ENCODE measurements at places on chromosomes 11 and 22.

DNA sequence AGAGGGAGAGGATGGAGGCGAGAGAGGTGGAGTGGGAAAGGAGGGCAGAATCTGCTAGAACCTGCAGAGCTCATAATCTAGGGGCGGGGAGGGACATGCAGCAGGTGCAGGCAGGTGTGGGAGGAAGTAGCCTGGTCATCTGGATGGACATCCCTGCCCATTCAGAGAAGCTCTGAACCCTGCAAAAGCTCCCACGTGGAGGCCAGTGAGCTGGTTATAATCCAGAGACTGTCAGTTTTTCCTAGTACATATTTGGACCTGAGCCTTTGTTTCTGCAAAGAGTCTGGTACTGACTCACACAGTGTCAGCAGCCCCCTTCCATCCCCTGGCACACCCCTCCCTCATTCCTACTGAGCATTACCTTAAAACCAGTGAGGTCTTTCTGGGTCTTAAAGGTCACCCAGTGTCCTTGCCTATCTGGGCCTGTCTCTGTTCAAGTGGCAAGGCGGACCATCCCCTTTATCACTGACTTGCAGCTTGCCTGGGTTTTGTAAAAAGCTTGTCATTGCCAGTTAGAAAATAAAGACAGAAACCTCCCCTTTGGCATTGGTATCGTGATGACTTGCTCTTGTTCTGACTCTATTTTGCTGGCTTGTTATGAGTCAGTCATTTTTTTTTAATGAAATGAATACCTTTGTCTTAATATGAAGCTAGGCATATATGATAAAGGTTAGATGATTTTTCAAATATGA lies 26.1 kb downstream of the PTPRJ start:
- DNase-seq: no peak

DNA sequence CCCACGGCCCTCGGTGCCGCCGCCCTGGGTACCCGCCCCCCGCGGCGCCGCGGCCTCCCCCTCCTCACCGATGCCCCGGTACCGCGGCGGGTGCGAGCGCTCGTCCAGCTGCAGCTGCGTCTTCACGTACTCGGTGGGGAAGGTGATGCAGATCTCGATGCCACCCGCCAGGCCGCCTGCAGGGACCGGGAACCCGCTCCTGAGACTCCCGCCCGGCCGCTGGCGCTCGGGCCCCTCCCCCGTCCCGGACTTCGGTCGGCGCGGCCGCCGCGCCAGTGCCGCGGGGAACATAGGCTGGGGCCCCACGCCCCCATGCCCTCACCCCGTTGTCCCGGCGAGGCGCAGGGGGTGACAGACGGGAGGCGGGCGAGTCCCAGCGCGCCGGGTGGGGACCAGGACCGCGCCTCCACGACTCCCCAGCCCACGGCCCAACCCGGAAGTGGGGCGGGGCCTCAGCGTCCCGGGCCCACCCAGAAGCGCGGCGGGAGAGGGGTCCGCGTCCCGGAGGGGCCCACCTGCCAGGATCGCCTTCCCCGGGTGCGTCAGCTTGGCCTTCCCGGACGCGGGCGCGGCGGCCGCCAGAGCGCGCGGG lies 375 bp downstream of the SLC25A1 start:
- peak; percentile 67 for DNase-seq

GRCh38 chr11:61760946-61761345 lies 8.5 kb downstream of the MYRF start:
- DNase-seq: no peak

- DNase-seq: no peak
Measured at GRCh38 chr22:26887916-26888315, 230.5 kb downstream of the MIAT start.

GRCh38 chr11:46363031-46363407 lies 15.8 kb downstream of the DGKZ start:
- DNase-seq: no peak

DNA sequence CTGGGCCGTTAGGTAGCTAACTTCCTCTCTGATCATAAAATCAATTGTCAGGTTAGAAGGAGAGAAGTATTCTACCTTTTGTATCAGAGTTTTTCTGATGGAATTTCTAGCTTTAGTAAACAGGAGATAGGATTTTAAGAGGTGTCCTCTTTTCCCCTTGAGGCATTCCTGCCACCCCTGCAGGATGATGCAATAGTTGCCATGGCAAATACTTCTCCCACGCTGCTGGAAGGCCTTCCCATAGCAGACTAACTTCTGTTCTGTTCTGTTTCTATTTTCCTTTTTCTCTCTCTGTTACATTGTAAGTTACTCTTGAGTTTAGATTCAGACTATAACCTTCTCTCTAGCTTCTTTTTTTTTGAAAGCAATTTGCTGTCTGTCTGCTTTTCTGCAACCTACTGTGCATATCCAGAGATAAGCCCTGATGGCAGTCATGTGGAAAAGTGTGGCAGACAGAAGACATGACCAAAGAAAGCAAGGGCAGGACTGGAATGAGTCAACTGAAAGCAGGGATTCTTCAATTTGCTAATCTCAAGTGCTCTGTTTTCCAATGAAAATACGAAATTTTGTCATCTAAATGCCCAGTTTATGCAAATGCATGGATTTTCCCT lies 679.1 kb downstream of the DLG2 start:
- DNase-seq: no peak

DNA sequence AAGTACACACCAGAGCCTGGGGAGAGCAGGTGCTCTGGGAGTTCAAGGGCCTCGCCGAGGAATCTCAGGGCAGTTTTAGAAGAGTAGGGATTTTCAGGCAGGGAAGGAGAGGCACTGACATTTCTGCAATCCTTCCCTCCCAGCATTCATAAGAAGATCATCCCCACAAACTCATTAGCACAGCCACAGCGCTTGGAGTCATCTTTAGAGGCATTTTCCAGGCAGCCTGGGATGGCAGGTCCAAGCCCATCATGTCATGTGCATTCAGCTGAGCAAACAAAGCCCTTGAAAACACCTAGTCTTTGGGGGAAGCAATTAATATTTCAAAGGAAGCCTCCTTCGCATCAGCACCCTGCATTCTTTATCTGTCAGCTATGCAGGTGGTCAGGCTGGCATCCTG lies 43.8 kb downstream of the MAP6 start:
- DNase-seq: no peak

- DNase-seq: no peak
Measured at GRCh38 chr11:124837491-124837856, 27.8 kb upstream of the ROBO3 start.

DNA sequence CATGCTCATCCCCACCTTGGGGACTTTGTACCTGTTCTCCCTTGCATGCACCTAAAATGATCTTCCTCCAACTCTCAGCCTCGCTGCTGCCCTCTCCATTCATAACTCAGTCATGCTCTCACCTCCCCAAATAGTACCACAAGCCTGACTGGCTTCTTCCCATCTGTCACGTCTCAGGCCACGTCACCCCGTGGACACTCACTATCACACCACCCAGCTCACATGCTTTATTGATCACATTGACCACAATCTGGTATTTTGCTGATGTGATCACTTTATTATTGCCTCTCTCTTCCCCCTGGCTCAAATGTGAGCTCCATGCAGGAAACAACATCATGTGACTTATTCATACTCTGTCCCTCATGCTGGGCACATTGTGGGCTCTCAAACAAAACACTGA lies 9.2 kb upstream of the SGSM1 start:
- DNase-seq: no peak
